Hematopoietic multipotent progenitor cell treated with erythropoietin and hydrocortisone succinate and interleukin-3 and kit ligand, for 17 days (in vitro differentiated cells): ENCODE measurements at places on chromosomes 2 and 18.

- DNase-seq: no peak
Observed at GRCh38 chr2:101521487-101521886, 46.6 kb upstream of the RFX8 start.

- DNase-seq: no peak
Observed at GRCh38 chr2:150410809-150411208, 76.7 kb downstream of the RND3 start.

DNA sequence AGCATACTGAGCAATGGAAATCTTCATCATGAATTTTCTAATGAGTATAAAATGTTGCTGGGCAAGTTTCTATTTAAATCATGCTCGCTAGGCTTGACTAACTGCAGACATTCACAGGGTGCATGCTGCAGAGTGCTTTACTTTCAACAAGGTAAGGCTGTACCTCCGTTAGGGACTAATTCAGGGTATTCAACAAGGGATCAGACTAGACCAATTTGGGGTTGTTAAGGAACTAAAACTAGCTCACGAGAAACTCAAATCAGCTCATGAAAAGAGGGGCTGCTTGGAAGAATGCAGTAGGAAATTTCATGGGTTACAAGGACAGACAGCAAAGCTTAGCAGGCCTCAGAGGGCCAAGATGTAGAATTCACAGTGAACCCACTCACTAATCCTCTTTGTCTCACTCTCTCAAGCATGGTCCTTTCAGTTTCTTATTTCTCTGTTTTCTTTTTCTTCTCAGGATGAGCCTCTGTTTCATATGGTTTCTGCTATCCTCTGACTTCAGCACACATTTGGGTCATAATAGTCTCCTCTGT, 2.2 kb downstream of the MYO3B start:
- DNase-seq: no peak

DNA sequence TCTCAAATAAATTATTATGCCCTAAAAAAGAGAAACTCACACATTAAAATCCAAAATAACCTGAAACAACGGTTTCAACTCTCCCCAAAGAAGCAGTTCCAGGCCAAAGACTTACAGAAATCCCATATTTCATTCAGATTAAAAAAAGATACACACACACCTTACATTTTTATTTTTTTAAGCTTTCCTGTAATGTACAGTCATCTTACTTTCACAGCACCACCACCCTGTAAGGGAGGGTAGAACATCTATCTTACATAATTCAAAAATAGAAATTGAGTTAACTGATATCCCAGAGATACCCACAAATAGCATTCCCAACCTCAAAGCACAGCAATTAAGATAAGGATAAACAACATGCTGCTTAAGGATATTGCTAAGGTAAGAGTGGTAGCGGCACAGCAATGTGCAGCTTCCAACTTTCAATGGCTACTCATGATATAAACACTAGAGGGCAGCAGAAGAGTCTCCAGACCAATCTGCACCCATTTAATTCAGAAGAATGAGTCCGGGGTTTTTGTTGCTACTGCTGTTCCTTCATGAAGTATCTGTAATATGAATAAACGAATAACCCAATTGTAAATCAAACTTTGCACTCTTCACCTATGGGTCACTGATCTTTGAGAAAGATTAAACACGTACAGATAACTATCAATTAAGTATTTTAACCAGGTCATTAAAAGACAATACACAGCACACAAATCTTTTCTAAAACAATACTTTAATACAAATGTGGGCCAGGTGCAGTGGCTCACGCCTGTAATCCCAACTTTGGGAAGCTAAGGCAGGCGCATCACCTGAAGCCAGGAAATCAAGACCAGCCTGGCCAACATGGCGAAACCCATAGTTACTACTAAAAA, 11.3 kb downstream of the GFPT1 start:
- peak; percentile 57 for DNase-seq

GRCh38 chr2:98327776-98328175, 18.5 kb upstream of the CNGA3 start:
- DNase-seq: no peak

DNA sequence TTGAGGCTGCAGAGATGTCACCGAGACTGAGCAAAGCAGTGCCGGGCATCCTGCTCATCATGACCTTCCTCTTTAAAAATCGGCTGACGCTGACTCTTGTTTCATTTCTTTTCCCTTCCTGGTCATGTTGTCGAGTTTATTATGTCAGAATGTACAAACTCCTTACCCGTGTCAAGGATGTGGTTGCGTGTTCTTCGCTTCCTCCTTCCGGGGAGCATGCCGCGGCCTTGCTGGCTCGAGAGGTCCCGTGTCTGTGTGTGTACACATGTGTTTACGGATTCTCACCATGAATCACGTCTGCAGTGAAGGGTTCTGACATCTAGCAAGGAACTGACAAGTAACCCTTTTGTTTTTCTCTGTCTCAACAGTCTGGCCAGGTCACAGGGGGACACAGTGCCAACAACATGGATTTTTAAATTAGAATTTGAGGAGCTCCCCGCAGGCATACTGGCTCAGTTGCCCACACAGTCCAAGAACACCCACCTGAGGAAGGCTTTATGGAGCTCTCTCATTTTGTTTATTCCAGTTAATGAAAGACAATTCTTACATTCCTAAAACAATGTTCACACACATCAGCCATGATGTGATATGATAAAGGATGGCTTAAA, 60.2 kb downstream of the MYT1L start:
- no peak for DNase-seq

DNA sequence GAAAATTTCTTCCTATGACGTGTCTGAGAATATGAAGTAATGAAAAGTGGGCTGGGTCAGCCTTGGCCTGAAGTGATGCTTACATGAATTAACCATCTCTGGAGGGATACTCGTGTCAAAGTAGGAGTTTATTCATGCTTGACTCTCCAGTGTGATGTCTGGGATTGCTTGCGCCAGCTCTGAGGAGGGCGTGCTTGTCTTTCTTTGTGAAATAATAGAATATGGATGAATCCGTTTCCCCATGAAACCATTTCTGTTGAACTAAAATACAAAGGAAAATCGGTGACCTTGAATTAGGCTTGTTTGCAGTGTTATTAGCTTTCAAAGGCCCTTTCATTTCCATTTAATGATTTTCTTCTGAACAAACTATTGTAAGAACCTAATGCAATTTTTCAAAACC, 77.9 kb downstream of the EML6 start:
- DNase-seq: no peak

GRCh38 chr2:25711675-25712354, 38.4 kb upstream of the DTNB start:
- no peak for DNase-seq

GRCh38 chr2:80365762-80366161, 61.2 kb upstream of the LRRTM1 start:
- no peak for DNase-seq

DNA sequence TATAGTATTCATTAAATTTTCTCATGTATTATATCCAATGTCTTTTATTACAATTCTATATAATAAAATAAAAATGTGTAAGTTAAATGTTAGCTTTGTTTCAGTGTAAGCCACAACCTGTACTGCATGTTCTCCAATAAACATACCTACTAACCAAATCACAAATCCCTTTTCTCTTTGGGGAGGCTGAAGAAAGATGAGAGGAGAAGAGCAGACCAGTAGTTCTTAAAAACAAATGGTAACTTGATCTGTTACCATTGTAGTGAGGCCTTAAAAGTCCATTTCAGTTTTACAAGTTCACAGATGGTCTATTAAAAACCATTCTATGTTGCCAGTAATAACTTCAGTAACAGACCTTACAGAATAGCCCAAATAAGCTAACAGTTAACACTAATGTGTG, 100.5 kb downstream of the SOS1 start:
- no peak for DNase-seq

- no peak for DNase-seq
Observed at GRCh38 chr2:46506131-46506706, 26.9 kb downstream of the TMEM247 start.

GRCh38 chr2:239187464-239188253, 213.2 kb downstream of the HDAC4 start:
- DNase-seq: no peak

DNA sequence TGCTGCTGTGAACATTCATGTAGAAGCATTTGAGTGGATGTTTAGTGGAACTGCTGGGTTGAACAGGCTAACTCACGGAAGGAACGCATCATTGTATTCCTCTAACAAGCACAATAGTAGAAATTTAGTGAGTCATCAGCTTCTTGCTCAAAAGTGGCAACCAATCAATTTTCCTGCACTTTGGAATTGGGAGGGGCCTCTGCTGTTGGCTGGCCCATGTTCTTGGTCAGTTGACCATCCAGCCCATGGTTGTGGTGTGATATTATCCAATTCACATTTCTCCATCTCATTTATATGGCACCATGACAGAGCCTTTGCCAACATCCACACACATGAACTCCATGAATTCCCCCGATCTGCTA, 95.0 kb downstream of the TNFRSF11A start:
- DNase-seq: no peak

DNA sequence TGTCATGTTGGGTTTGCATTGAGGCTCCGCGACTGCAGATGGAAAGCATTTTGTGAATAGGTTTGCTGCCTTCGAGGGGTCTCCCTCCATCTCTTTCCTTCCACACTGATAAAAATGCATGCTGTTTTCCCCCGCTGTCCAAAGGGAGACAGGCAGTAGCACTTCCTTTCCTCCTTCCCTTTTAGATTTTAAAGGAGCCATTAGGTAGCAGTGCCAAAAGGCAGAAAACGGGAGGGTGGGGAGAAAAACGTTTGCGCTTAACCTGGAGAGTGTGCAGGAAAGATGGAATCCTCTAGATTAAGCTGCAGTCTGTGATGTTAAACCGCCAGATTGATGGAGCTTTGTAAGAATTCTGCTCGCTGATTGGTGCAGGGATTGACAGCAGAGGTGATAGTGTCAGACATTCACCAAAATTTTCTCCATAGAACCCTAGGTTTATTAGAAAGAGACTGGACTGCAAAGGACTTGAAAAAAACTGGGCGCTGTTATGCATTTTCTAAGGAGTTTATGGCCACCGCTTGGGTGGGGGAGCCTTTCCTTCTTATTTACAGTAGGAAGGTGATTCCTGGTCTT, 688 bp downstream of the MAPRE2 start:
- no peak for DNase-seq

- DNase-seq: no peak
Observed at GRCh38 chr2:221500501-221501209, 71.4 kb downstream of the EPHA4 start.
